ENCODE measurements at places on chromosomes 3 and 15. TPM values are rescaled to one million over a fixed set of nuclear protein-coding genes. Genes with fewer than 3 reads are reported as not detected.

The AGBL1 gene
- total RNA-seq: 0.27 TPM

- ATAC-seq: peak; percentile 42
Observed at GRCh38 chr15:45802140-45802539, 167.3 kb downstream of the SQOR start.

DNA sequence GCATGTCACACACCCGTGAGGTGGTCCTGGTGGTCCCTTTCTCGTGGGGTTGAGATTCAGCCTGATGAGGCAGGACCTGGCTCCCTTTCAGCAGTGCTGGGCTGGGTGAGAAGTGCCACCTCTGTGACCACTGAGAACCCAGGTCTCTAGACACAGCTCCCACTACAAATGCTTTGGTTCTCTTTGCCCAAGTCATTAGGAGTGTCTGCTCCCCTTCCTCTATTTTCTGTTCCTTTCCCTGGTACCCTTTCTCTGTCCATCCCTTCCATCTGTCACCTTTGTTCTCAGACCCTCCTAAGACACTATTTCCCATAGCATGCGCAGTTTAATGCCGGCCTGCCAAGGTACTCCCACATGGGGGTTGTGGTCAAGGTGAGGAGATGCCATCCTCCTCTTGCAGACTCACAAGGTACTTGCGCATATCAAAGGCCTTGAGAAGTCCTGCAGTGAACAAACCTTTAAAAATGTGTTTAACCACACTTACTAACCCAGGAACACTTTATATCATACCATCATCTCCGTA is 297.7 kb downstream of the LRTM1 start:
- ATAC-seq: no peak

DNA sequence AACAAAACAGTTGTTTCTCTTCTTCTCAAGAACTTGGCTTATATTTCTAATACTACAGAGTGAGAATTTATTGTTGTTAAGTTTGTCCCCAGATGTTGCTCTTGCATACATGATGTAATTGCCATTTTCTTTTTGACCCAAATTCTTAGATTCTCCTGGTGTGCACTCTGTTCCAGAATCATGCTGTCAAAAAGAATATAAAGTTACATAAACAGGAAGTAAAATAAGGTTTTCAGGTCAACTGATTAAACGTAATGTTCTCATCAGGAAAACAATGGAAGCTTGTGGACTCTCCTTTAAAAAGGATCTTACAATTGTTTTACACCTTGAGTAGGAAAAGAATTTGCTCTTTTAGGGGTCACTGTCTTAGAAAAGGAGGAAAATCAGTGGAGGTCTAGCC is 121.8 kb downstream of the ADAM10 start:
- ATAC-seq: no peak

The SLC24A5 gene
- total RNA-seq: 0.27 TPM

The TMEM39A gene
- 14.6 TPM for total RNA-seq

The UROC1 gene
- total RNA-seq: 0.05 TPM

The FYTTD1 gene
- total RNA-seq: 35.5 TPM

The CLDN16 gene
- not detected for total RNA-seq

Data from motor neuron (in vitro differentiated cells).